ENCODE measurements at places on chromosomes 3 and 15.

DNA sequence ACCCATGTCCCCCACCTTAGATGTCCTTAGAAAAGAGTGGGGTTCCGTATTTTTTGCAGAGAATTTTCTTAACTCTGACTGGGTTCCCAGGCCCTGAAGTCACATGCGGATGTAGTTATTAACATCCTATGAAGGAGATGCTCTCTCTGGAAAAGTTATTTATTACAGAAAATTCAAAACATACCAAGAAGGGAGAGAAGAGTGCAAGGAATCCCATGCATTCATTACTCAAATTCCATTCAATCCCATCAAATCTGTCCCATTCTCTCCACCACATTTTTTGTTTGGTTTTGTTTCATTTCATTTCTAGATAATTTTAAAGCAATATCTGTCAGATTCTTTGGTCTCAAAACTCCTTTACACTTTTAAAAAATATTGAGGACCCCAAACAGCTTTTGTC, 34.3 kb upstream of the ANKRD34C start:
- no peak for DNase-seq

GRCh38 chr3:175605851-175606250, 746.7 kb downstream of the NAALADL2 start:
- DNase-seq: no peak

GRCh38 chr3:124700880-124701684, 29.2 kb upstream of the UMPS start:
- DNase-seq: no peak

DNA sequence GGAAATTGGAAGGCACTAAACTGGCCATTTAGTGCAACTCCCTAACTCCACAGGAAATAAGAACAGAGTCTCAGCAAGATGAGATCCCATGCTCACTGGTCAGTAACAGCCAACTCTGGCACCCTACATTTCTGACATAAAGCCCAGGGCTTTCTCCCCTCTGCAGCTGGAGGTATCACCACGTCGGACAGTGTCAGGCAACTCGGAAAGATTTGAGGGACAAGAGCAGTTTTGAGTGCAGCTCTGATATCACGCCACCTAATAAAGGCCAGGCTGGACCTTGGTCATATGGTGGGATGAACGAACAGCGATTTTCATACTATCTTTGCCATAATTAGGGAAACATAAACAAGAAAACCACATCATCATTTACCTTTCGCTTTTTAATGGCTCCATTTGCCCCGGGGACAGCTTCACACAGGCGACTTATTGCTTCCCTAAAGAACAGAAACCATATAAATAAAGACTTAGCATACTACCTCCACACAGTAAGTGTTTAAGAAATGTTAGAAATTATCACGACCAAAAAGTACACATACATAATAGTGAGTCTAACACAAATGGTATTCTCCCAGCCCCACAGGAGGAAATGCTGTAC, 12.5 kb downstream of the EID1 start:
- no peak for DNase-seq

DNA sequence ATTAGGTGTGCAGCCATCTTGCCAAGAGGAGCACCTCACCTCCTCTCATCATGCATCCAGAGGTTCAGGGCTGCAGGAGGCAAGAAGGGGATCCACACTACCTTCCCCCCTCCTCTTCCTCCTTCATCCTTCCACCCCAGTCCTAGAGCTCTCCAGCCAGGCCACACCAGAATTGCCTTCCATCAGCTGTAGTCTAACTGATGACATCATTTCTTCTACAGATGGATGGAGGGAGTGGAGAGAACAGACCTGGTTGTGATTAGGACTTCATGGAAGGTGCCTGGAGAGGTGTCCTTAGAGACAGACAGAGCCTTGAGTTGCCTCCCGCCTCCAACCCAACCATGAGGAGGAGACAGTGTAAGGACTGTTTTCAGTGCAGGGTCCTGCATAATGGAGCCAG, 14.9 kb downstream of the SEMA5B start:
- no peak for DNase-seq

DNA sequence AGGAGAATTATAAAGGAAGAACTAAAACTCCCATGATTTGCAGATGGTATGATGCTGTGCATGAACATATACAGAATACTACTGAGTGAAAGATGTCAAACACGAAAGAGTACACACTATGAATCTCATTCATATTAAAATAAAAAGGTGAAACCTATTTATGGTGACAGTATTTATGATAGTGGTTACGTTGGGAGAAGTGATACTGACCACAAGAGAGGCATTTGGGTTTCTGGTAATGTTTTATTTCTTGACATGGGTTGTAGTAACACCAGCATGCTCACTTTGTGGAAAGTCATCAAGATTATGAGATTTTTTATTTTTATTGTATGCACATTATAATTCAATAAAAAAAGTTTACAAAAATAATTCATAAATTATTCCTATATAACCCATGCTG, 324.0 kb downstream of the GAP43 start:
- DNase-seq: no peak

DNA sequence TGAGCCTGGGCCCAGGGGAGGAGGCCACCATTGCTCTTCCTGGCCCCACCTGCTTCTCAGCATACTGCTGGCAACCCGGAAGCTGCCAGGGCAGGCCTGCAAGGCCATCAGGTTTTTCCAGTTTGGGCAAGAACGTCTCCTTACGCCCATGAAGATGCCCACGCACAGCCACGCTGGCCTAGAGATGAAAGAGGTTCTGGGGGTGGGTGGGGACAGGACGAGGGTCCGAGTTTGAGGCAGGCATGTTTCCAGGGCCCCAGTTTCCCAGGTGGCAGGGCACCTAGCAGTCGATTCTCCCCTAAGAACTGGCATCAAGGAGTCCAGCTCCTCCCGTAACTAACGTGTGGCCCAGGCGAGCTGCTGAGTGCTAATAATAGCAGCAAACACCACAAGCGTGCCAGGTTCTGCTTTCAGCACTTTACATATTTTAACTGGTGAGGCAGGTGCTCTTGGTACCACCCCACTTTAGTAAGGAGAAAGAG, 45.8 kb downstream of the ZNF710 start:
- DNase-seq: no peak

DNA sequence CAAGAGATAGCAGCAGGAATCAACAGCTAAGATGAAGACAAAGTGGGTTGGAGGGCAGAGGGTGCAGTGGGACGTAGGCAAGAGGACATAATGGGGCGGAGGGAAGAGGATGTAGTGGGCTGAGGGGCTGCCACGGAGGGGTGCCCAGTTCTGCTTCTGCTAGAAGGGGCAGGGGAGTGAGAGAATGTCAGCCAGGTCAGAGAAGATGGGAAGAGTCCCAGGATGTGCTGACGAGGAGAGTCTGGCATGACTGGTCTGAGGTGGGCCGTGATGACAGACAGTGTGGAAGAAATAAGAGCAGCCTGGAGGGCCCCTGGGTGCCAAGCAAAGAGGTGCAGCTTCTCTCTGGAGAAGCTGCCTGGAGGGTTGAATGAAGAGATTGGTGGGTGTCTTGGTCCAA, 4.0 kb downstream of the SPSB4 start:
- DNase-seq: no peak

GRCh38 chr3:126542340-126543241, 16.1 kb downstream of the C3orf22 start:
- no peak for DNase-seq

DNA sequence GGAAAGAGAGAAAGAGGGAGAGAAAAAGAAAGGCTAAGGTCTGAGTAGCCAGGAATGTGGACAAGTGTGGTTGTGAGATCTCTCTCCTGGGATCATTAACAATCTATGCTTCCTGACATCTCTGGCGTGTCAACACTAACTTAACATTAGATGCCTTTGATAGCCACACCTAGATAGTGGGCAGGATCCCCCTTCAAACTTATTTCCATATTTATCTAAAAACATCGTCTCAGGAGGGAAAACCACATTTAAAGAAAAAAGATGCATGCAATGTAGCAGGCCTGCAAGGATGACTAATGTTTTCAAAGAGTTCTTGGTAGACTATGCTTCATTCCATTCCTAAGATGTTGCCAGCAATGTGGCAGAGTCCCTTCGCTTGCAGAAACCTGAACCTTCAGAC, 80.9 kb downstream of the MLH1 start:
- no peak for DNase-seq

DNA sequence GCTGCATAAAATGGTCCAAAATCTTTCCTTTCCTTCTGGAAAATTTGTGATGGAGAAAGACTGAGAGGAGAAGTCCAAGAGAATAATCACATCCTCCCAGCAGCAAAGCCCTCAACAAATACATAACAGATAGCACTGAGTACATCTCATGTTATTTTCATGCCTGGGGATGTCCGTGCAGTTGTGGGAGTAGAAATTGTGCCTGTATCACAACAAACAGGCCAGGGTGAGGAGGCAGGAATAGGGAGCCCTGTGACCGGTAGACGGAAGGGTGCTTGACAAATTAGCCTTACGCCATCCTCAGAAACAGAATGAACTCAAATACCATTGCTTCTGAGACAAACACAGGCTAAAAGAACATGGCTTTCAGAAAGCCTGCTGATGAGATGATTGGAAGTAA, 333.2 kb upstream of the UMPS start:
- DNase-seq: no peak

GRCh38 chr3:138806376-138807080, 28.2 kb downstream of the PIK3CB start:
- DNase-seq: no peak

GRCh38 chr3:112881891-112882290, 35.2 kb upstream of the CD200R1L start:
- DNase-seq: no peak

- peak; percentile 55 for DNase-seq
Measured at GRCh38 chr3:111072031-111072921, 660 bp downstream of the NECTIN3 start.

Measured in amygdala (tissue), 56 donors.